ENCODE measurements at places on chromosomes 3 and 15.

DNA sequence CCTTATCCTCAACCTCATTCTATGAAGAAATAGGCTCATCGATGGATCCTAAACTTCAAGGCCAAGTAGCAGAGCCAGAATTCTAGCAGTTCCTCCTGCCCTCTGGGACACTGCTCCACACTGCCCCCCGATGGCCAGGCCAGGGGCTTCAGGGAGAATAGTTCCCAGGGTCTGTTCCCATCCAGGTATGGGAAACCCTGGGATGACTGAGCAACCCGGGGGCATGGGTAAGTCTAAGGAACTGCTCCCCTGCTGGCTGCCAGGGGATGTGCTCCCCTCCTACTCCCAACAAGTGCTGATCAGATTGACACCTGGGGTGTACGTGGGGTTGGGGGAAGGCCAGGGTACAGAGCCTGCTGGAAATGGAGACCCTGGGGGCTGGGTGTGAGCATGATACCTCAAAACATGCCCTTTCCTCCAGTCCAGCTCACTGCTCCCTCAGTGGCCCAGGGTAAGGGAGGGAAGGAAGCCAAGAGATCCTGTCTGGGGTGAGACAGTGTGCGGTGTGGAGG is 7.6 kb downstream of the ULK3 start:
- peak; percentile 41 for DNase-seq

DNA sequence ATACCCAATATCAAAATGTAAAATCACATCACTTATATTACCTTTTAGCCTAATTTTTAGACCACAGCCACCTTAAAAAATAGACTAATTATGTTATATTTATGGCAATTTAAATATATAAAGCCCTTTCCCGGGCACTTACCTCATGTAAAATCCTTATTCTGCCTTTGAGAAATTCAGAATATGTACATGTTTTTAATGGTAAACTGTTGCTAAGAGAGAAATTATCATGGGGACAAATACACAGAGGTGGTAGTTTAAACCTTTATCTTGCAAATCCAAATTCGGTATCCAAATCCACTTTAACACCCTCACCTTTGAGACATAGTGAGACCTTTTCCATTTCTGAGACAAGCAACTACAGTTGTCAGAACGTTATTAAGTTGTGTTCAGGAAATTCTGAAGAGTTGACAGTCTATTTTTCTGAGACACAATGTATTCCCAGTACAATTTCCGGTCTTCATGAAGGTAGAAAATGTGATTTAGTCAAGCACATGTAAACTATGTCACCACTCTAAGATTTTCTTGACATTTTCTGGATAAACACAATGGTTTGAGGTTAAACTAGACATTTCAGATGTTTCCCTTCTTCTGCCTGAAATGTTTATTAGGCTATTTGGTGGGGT is 10.6 kb upstream of the VGLL3 start:
- no peak for DNase-seq

DNA sequence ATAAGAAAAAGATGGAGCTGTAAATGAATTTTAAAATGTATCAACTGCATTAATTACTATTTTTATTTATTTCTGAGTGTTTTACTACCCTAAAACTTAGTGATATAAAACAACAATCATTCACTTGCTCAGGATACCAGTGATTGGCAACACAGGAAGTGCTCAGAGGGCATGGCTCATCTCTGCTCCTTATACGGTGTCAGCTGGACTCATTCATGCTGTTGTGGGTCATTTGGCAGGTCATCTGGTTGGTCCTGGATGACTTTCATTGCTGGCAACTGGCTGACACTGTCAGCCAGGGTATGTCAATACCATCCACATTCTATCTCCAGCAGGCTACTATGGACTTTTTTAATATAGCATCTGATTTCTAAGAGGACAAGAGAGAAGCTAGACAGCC is 689.6 kb upstream of the NECTIN3 start:
- no peak for DNase-seq

- DNase-seq, result peak; percentile 52
Measured at GRCh38 chr3:42652251-42652610, 1.3 kb upstream of the ZBTB47 start.

GRCh38 chr3:49412632-49413337 is 562 bp downstream of the TCTA start:
- DNase-seq, result no peak

DNA sequence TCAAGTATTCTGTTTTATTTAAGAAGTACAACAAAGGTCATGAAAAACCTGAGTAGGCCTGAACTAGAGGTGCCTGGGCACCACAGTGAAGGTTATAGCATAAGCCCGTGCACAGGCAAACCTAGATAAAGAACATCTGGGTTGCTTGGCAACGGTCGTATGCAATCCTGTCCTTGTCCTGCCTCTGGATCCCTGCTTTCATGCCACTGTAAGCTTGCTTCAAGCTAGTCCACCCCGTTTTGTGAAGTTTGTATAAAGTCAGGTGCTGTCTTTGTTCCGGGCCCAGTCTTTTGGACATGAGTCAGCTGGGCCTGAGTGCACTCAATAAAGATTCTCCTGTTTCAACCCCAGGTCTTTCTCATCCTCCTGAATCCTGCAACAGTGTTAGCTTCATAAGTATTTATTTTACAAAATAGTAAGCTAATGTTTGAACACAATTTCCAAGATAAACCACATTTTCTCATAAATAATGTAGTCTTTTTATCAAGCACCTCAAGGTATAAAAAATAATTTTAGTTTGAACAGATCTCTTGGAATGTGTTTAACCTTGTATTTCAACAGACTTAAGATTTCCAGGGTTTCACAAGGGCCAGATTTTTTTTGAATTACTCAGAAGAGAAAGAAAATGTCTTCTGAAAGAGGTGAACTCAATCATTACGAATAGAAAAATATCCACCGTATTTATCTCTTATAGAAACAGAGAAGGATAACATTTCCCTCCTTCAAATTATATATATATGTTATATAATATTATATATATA is 14.3 kb upstream of the SLC9C1 start:
- no peak for DNase-seq

GRCh38 chr15:90402767-90403166 is 14.7 kb downstream of the IQGAP1 start:
- no peak for DNase-seq

DNA sequence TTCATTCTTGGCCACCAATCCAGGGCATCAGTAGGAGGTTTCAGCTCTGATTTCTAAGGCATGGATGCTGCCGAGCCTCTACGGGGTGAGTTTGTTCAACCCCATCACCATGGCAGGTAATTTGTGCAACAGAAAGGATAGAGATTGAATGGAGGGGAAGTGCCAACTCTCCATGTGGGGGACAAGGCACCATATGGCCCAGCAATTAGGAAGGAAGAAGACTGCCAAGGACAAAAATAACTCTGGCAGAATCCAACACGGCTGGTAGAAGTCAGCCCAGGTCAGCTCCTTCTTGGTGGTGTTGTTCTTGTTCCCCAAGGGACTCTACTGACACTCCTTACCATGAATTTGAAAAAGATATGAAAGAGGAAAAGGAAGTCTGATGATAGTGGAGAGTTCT is 503.9 kb downstream of the MAGI1 start:
- no peak for DNase-seq

- no peak for DNase-seq
Measured at GRCh38 chr3:139088462-139089324, 44.0 kb upstream of the PRR23C start.

DNA sequence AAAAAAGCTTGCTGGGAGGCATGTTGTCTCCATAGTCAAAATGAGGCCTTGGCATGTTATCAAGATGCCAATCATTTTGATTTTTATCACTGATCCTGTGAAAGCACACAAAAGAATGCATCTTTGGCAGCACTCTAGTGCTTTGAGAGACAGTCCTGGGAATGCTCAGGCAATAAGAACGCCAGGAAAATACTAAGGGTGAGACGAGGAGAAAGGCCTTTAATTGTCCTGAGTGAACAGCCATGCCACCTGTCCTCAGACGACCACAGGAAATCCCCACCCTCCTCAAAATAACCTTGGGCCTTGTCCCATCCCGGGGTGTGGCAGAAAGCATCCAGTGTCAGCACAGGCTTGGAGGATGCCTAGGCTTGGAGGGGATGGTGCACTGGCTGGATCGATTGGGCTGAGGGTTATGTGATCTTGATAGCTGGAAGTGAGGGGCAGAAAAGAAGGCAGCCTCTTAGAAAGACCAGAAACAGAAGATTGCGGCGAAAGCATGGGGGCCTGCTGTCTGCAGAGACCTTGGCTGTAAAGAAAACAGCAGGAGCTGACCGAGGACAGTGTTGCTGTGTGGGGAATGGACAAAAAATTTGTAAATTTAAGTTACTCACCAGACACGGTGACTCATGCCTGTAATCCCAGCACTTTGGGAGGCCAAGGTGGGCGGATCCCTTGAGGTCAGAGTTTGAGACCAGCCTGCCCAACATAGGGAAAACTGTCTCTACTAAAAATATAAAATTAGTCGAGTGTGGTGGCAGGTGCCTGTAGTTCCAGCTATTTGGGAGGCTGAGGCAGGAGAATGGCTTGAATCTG is 7.3 kb downstream of the TMEM158 start:
- no peak for DNase-seq

DNA sequence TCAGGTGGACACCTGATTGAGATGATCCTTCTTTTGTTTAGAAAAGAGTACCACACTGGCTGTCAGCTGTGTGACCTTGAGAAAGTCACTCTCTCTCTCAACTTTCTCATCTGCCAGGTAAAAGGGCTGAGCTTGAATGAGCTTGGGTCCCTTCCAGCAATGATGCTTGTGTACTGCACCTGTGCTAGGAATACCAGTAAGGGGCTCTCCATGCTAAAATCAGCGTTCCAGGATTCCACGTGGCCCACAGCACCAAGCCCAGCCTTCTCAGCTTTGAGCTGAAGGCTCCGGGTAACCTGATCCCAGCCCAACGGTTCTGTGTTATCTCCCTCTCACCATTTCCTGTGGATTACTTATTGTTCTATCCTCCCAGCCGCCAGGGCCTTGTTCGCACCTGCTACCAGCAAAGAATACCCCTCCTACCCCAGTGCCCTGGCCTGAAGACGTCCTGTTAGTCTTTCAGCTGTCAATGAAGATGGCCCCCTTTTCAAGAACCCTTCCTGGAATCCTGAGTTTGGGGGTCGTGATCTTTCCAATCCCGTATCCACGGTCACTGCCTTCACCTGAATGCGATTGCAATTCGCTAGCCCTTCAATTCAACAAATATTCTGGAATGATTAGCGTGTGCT is 54.2 kb upstream of the CGNL1 start:
- DNase-seq, result no peak

DNA sequence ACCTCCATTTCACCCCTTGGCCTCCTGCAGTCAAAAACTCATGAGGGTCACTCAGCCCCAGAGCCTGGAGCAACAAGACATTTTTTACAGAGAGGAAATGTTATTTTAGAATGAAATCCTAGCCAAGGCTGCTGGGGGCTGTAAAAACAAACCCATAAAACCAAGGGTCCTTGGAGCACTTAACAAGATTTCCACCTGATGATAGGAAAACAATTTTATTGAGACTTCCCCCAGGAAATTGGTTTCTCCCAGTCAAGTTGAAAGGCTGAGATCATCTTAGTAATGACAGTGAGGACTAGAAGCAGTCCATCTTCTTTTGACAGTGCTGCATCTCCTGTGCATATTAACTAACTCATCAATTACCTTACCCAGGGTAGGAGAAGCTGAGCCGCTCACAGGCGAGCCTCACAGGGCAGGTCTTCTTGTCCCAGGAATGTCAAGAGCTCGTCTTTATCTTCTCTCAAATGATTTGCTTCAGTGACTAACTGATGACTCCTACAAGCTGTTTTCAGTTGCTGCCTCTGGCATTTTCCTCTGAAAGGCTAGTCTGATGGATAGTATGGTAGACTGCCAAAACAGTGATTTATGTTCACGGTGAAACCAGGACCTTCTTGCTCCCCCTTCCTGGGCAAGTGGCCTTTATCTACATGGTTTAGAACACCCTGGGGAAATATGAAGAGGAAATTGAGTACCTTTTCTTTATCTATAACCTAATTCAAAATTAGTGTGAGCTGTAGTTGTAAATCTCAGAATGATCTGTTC is 34.6 kb upstream of the AEN start:
- DNase-seq, result no peak

- no peak for DNase-seq
Measured at GRCh38 chr3:28669870-28670269, 321.2 kb upstream of the AZI2 start.

DNA sequence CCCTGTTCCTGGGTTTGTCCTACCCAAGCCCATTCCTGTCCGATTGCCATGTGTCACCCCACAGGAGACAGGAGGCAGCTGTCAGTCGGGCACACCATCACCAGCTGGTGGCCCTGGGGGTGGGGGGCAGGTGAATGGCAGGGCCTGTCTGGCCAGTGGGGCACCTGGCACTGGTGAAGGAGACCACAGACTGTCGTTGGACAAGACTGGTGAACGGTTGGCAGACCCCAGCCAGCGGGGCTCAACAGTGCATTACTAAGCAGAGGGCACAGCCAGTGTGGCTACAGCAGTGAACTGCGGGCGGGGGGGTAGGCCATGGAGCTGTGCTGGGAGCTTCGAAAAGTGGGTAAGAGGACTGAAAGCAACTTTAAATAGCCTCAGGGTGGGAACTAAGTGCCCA is 2.1 kb downstream of the SEMA7A start:
- no peak for DNase-seq

DNA sequence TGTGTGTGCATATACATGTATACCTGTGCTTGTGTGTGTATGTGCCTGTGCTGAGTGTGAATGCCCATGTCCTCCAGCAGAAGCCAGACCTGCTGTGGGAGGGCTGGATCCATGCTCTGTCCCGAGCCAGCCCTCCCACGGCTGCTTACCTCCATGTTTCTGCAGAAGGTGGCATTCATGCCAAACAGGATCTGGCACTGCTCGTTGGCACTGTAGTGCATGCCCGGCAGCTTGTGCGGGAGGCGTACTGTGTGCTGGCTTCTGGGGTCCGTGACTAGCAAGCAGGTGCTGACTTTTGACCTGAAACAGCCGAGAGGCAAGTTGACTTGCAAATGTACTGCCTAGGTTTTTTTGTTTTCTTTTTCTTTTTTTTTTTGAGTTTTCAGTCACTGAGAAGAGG is 189.3 kb downstream of the ADAMTS17 start:
- DNase-seq, result no peak

- peak; percentile 66 for DNase-seq
Measured at GRCh38 chr3:57078344-57078634, 17.8 kb downstream of the SPATA12 start.

DNA sequence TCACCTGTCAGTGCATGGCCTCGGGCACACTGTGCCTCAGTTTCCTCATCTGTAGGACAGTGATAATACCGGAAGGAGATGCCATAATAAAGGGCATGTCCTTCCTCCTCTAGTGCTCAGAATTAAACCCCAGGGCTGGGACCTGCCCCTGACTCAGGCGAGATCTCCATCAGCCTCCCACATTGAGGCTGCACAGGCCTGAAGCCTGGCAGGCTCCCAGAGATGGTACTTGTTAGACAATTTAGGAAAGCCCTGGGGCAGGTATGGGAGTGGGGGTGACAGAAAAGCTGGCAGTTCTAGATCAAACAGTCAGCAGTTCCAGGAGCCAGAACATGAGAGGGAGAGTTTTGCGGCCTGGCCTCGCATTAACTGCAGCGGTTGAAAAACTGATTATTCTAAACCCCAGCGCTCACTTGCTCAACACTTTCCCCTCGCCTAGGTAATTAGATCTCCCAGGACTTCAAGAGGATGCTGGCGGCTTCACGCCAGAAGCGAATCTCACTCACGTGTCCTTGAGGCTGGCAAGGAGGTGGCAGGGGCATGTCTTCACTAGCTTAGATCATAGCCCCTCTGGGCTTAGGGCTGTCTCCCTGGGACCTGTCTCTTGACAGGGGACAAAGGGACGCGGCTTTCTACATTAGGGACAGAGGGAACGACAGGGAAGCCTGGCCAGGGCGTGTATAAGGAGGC is 73.1 kb downstream of the ATP2B2 start:
- no peak for DNase-seq

- peak; percentile 82 for DNase-seq
Measured at GRCh38 chr3:69085833-69086722, 1.3 kb downstream of the ARL6IP5 start.

GRCh38 chr3:17039594-17039993 is 154.8 kb downstream of the PLCL2 start:
- DNase-seq, result no peak

All from right hindlimb (tissue), 1 donor.